ENCODE measurements at places on chromosomes 7 and 10. TPM values are rescaled to one million over a fixed set of nuclear protein-coding genes. Genes with fewer than 3 reads are reported as not detected.

Gene CTNNA3
- not detected for polyA plus RNA-seq

Gene PSD
- polyA plus RNA-seq: 2.6 TPM

Gene PDE6C
- not detected for polyA plus RNA-seq

Gene SLC29A3
- polyA plus RNA-seq: 13.8 TPM

Gene PAPOLB
- not detected for polyA plus RNA-seq

Gene ADAM8
- 54.3 TPM for polyA plus RNA-seq

Gene WIPF3
- polyA plus RNA-seq: not detected

Gene TMEM178B
- not detected for polyA plus RNA-seq

Gene STAG3
- polyA plus RNA-seq: 0.53 TPM

Gene LLCFC1
- polyA plus RNA-seq: not detected

DNA sequence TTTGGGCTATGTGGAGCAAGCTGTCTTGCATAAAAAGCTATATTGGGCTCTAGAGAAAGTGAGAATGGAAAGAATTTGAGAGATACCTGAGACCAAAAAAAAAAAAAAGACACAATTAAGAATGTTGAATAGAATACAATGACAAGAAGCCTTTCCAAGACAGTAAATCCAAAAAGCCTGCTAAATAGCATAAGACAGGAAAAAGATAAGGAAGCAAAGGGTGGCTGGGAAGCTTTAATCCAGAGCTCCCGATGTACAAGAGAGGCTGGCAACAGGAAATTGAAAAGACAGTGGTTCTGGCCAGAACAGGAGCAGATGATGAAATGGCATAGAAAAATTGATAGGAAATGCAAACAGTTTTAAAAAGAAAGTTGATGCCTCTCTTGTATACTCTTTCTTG, 174.9 kb downstream of the CACNA2D1 start:
- no peak for DNase-seq

DNA sequence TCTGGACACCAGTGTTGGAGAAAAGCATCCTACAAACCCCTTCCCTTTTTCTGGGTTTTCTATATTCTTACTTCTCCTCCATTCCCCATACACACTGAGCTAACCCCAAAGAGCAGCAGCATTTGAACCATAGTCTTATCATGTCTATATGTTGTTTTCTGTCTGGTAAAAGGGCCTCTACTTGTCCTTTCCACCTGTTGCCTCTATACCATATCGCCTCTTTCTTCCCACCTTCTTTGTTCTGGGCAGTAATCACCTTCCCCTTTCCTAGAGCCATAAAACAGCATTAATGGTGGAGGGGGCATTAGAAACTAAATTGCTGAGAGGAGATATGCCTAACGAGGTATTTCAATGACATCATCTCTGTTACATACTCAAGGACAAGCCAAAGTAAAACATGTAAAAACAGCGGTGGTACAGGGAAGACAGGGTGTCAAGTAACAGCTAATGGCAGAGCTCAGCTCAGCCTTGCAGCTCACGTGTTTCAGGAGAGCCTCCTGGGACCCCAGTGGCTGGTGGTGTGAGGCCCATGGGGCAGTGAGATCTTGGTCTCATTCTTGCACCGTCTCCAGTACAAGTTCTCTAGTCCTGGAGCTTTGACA, 20.6 kb downstream of the NPY start:
- DNase-seq: no peak

DNA sequence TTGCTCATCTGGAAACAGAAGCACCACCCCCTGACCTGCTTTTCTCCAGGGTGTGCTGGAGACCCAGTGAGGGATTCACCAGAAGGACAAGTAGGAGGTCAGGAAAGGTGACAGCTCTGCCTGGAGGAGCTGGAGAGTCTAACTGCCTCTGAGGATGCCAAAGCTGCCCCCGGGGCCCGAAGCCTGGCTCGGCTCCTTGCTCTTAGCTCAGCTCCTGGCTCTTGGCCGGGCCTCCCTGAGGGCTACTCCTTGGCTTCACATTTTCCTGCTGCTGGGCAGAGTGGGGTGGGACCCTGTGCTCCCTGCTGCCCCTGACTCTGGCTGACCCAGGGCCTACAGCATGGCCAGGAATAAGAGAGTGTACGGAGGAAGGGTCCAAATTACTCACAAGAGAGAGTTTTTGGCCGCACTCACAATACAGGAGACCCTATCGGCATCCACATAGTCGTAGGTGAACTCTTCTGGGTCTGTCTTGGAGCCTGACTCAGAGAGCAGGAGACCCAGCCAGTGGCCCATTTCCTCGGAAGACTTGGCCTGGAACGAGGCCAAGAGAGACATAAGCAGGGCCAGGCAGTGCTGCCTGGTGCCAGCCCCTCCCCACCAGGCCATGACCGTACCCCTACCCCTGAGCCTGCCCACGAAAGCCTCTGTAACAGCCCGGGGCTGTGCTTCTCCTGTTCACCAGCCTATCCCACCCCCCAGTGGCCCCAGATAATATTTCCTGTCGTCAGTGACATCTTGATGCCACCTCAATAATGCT, 63.1 kb downstream of the VWA2 start:
- no peak for DNase-seq

GRCh38 chr7:149196151-149196704, 882 bp downstream of the ZNF282 start:
- DNase-seq: no peak

GRCh38 chr10:71512761-71513539, 116.2 kb downstream of the CDH23 start:
- no peak for DNase-seq

- DNase-seq: no peak
These were observed 1.0 kb upstream of the CHST15 start for GRCh38 chr10:124094419-124094785.

DNA sequence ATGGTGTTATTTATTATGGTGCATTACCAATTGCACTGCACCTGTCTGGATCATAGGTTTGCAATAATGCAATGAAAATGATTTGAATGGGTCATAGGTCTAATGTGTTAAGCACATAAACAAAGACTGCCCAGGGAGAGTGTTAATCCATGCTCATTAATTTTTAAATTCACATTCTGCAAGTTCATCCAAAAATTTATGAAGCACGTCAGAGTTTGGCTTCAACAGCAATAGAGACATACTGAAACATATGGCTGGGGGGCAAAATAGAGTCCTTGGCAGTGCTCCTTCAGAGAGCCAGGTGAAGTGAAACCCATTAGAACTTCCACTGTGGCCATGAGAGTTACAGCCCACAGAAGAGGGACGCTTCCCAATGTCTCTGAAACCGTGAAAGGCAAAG, 441.1 kb downstream of the POM121L12 start:
- DNase-seq: no peak

GRCh38 chr7:41975849-41976248, 261.2 kb downstream of the GLI3 start:
- no peak for DNase-seq

DNA sequence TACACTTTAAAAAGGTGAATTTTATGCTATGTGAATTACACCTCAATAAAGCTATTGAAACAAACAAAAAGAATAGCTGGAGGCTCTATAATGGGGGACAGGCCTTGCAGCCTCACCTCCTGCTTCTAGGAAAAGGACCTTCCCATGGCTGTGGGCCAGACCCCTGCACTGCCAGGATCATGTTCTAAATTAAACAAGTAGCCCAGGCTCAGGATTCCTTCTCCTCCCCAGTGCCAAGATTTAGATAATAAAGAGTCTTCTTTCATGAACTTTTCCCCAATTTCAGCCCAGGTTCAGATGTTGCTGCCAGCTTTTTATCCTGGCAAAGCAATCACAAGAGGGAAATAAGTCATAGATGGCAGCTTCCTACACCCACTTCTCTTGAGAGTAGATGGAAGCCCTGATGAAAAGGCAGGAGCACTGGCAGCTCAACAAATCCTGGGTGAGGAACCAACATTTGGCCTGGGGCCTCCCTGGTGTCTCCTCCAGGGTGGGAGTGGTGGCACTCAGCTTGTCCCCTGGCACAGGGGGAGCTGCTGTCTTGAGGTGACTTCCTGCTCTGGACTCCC, 22.2 kb upstream of the CAMK2B start:
- no peak for DNase-seq

GRCh38 chr7:7452652-7453051, 83.0 kb downstream of the COL28A1 start:
- no peak for DNase-seq

- DNase-seq: no peak
These were observed 53.5 kb upstream of the MET start for GRCh38 chr7:116618338-116619128.

GRCh38 chr7:130345136-130345535, 520 bp downstream of the CPA5 start:
- no peak for DNase-seq

GRCh38 chr10:666237-667012, 23.0 kb downstream of the DIP2C start:
- DNase-seq: no peak

- DNase-seq: no peak
These were observed 225.9 kb downstream of the LRMDA start for GRCh38 chr10:75657351-75657750.

GRCh38 chr7:133419041-133419440, 166.2 kb downstream of the EXOC4 start:
- no peak for DNase-seq

GRCh38 chr10:111973306-111973705, 210.3 kb downstream of the GPAM start:
- DNase-seq: no peak

- DNase-seq: no peak
These were observed 57.4 kb downstream of the PIP4K2A start for GRCh38 chr10:22657024-22657423.

DNA sequence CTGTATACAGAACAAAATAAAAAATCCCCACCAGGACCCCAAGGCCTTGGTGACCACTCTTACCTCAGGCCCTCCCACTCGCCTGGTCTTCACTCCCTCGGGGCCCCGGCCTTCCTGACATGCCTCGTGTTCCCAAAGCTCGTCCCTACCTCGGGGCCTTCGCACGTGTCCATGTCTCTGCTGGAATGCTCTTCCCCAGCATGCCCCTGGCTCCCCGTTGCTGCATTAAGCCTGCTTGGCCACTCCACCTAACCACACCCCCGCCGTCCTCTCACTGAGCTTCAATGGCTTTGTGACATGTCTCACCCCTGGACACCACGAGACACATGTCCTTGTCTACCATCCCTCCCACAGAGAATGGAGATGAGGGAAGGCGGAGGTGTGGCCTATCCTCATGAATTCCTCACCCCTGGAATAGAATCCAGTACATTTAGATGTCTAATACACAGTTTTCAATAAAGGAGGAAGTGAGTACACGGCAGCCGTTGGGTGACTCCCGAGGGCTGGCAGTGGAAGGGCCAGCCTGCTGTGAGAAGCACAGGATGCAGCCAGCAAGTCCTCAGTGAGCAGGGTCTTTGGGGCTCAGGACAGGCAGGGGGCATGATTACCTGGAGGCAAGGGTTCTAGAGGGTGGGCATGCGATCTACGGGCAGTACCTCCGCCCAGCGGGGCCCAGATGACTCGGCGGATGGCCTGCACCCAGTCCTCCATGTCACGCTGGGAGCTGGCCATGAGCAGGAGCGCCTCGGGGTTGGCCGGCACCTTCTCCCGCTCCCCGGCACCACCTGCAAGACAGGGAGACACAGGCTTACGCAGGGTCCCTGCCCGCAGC, 125.7 kb downstream of the ARHGAP22 start:
- DNase-seq: no peak

DNA sequence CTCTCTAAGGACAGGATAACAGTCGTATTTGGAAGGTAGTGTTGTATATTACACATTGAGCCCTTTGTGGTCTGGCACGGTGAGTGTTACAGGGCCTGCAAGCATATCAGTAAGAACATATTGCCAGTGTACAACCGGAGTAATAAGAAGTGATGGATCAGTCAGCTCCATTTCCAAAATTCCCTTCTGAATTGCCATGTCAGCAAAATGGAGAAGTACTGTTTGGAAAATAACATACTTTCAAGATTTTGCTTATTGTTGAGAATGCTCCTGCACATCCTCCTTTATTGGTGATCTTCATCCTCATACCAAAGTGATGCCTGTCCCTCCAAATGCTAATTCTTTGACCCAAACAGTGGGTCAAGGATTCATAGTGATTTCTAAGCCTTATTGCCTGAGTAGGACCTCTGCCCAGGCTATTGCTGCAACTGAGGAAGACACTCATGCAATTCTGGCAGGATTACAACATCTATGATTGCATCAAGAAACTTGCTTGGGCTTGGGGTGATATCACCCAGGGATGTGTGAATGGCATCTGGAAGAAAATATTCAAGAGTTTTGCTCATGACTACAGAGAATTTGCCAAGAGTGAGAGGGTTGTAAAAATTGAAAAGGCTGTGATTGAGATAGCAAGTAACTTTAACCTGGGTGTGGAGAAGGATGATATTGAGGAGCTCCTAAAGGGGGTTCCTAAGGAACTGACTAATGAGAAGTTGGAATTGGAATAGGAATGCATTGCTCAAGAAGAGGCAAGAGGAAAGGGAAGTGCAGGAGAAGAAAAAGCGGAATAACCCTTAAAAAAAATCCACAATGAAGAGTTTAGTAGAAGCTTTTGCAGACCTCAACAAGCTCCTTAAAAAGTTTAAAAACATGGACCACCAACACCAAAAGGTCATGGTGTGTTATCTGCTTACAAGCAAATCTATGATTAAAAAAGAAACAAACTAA, 452.2 kb upstream of the SORCS1 start:
- DNase-seq: no peak

- DNase-seq: no peak
These were observed 9.9 kb downstream of the CNNM1 start for GRCh38 chr10:99339077-99339476.

DNA sequence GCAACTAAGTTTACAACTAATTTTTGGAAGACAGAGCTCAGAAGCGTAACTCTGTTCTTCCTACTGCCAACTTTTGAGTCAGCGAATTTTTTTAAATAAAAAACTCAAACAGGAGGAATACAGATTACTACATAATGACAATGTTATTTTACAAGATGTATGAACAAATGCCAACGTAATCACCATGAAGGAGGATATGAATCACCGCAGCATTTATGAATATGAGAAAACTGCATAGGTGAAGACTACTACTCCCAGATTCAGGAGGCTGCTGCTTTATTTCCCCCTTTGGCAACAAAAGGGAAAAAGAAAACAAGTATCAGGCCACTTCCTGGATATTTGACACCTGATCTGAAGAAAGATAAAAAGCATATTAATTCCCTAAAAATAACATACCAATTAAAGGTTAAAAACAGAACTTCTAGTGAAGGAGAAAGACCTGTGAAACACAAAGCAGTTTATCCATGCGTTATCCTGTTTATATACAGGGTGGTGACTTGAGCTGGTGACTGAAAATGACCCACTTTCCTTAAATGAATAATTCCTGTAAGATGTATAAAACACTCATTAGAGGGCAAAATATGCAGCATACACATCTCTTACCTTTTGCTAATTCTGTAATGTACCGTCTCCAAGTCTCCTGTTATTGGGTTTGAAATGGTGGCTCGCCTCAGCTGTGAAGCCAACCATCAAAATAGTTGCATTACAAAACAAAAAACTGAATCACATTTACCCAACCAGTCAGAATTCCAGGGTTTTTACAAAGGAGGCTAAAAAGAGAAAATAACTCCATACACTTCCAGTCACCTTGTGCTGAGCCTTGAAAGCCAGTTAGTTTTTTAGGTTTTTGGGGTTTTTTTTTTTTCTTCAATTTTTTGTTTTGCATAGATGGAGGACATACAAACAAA, 52.0 kb downstream of the P4HA1 start:
- DNase-seq: no peak

GRCh38 chr10:35447693-35448407, 111.5 kb downstream of the CCNY start:
- DNase-seq: no peak
